ENCODE measurements at places on chromosomes 7 and 10. TPM values are rescaled to one million over a fixed set of nuclear protein-coding genes. Genes with fewer than 3 reads are reported as not detected.

GRCh38 chr10:96906864-96907263, 74.8 kb downstream of the LCOR start:
- DNase-seq: no peak
- no peak overlapping the region for H3K4me3 ChIP-seq
- H3K4me1 ChIP-seq: peaks cover 30% of the 10 kb centered on the region
- H3K27me3 ChIP-seq: no peaks in the 10 kb centered on the region

The NPFFR1 gene
- not detected for total RNA-seq

GRCh38 chr7:4190010-4190981, 491.8 kb upstream of the FOXK1 start:
- H3K4me3 ChIP-seq: no peak overlapping the region
- H3K4me1 ChIP-seq: no peaks in the 10 kb centered on the region
- DNase-seq: no peak
- H3K36me3 ChIP-seq: no peaks in the 10 kb centered on the region
- no peaks in the 10 kb centered on the region for H3K27me3 ChIP-seq

The TMEM270 gene
- total RNA-seq: not detected

DNA sequence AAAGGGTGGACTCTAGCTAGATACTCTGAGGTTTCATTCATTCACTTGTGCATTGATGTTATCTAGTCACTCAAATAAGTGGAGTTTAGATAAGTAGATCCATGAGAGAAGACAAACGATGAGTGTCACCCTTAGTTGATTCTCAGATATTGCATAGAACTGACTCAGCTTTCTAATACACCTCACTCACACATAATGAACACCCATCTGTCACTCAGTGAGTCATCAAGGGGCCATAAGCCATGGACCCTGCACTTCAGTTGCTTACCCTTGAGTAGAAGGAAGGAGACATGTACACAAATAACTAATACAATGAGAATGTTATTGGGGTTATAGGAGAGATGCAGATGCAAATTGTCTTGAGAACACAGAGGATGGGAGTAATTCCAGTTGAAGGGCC, 163.8 kb downstream of the SORCS3 start:
- H3K27ac ChIP-seq: no peak overlapping the region
- H3K27me3 ChIP-seq: peaks cover 9% of the 10 kb centered on the region
- DNase-seq: no peak
- no peaks in the 10 kb centered on the region for H3K36me3 ChIP-seq
- no peak overlapping the region for H3K4me3 ChIP-seq
- no peaks in the 10 kb centered on the region for H3K4me1 ChIP-seq

The MALRD1 gene
- total RNA-seq: 0.57 TPM

The NPTX2 gene
- total RNA-seq: 3.7 TPM

DNA sequence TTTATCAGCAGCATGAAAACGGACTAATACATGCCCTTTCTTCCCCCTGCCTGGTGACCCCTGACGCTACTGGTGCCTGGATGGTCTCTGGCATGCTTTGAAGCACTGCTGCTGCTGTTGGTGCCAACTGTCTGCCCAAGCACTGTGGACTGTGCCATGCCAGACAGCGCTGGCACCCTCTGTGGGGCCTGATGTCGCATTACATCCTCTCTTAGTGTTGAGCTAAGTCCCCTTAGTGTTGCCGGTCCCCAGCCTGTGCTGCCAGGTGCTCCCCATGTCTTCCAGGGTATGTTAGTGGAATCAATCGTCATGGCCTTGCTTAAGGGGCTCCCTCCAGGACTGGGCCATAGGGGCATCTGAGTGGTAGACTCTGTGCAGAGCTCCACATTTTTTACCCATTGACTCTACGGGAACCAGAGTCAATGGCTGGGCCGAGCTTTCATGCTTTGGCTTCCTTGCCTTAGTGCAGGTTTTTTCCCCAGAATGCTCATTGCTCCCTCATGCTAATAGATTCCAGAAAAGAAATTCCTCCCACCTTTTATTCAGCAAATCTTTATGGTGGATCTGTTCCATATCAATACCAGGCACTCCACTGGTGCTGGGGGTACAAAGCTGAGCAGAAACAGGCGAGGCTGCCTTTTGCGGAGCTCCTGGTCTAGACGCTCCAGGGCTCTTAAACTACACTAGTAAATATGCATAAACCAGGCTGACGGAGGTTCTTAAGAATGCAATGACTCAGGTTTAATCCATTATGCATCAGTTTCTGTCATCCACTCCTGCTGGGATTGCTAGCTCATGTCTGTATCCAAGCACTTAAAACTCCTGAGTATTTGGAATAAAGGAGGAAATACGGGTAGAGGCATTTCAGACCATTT, 21.8 kb upstream of the MRC1 start:
- no peaks in the 10 kb centered on the region for H3K27me3 ChIP-seq
- H3K27ac ChIP-seq: no peak overlapping the region

The RGS10 gene
- total RNA-seq: 16.5 TPM

DNA sequence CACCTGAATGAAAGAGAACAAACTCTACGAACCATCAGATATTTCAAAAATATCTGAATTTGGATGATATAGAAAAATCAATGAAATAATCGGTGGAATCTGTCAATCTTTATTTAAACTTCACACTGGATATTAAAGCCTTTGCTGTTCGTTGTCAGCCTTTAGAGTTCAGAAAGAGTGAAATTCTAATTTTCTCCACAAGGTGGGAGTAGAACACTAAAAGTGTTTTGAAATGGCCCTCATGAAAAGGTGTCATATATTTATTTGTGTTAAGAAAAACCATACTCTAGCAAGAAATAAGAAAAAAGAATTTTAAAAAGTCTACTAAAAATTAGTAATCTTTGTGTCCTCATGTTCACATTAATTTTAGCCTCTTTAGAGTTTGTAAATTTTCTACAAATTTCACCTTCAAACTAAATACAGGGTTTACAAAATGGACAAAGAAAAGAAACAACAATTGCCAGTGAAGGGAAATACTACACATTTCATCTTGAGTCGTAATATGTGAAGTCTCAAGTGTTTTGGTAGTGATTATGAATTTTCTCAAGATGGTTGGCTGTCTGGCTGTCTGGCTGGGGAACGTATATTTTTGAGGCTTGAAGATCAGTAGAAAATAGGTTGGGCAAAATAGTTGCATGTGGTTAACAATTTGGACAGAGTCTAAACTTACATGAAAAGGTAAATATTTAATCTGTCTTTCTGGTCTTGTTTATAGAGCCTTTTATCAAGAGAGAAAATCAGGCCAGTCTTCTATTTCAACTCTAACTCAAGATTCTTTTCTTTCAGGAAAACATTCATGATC, 43.7 kb downstream of the DNAJB9 start:
- H3K36me3 ChIP-seq: no peaks in the 10 kb centered on the region
- DNase-seq: no peak
- no peaks in the 10 kb centered on the region for H3K4me1 ChIP-seq
- no peak overlapping the region for H3K27ac ChIP-seq
- H3K27me3 ChIP-seq: peaks cover 5% of the 10 kb centered on the region

GRCh38 chr10:114876169-114876568, 54.6 kb downstream of the FHIP2A start:
- peak; percentile 14 for DNase-seq
- H3K36me3 ChIP-seq: no peaks in the 10 kb centered on the region
- peaks cover 19% of the 10 kb centered on the region for H3K4me1 ChIP-seq
- peaks cover 5% of the 10 kb centered on the region for H3K27me3 ChIP-seq

GRCh38 chr10:90998733-90999511, 78.0 kb upstream of the ANKRD1 start:
- H3K27me3 ChIP-seq: no peaks in the 10 kb centered on the region
- no peaks in the 10 kb centered on the region for H3K36me3 ChIP-seq
- H3K4me1 ChIP-seq: no peaks in the 10 kb centered on the region

The CRPPA gene
- 6.3 TPM for total RNA-seq

The VIPR2 gene
- total RNA-seq: 26.3 TPM

The ZNF853 gene
- total RNA-seq: 13.8 TPM

GRCh38 chr10:3467052-3467951, 294.7 kb upstream of the PITRM1 start:
- no peaks in the 10 kb centered on the region for H3K36me3 ChIP-seq
- DNase-seq: peak; percentile 87
- H3K27ac ChIP-seq: peak overlapping the region; percentile 79
- H3K4me3 ChIP-seq: no peak overlapping the region
- H3K27me3 ChIP-seq: no peaks in the 10 kb centered on the region
- H3K4me1 ChIP-seq: peaks cover 70% of the 10 kb centered on the region

Measured in heart right ventricle (tissue), 16 donors.